ENCODE measurements at places on chromosomes 1 and 21.

DNA sequence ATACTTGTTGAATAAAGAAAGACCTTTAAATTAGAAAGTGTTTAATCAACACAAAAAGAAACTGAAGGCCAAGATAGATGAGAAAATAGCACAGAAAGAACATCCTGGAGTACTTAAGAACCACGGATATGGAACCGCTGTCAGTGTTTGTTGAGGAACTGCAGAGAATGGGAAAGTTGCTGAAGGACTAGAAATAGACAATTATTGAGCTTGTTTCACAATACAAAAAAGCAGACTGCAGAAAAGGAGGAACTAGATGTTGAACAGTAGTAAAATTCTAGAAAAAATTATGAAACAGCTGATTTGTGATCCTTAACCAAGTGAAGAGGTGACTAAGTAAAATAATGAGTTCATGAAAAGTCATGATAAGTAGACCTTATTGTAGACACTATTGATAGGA, 29.7 kb downstream of the MYSM1 start:
- H3K27me3 ChIP-seq: no peaks in the 10 kb centered on the region
- H3K4me3 ChIP-seq: no peak overlapping the region
- H3K27ac ChIP-seq: 0 out of 2 replicates have a peak overlapping the region, but pooled peaks have one; percentile 24
- no peaks in the 10 kb centered on the region for H3K4me1 ChIP-seq

- no peak overlapping the region for H3K27ac ChIP-seq
- H3K4me3 ChIP-seq: no peak overlapping the region
- no peaks in the 10 kb centered on the region for H3K36me3 ChIP-seq
- no peak for DNase-seq
- no peaks in the 10 kb centered on the region for H3K27me3 ChIP-seq
These were observed 44.4 kb downstream of the COLGALT2 start for GRCh38 chr1:183993132-183993531.

GRCh38 chr1:179761846-179762640, 19.0 kb downstream of the FAM163A start:
- H3K4me1 ChIP-seq: no peaks in the 10 kb centered on the region
- no peak for DNase-seq
- no peak overlapping the region for H3K4me3 ChIP-seq
- H3K36me3 ChIP-seq: no peaks in the 10 kb centered on the region
- H3K27ac ChIP-seq: no peak overlapping the region

- H3K4me3 ChIP-seq: no peak overlapping the region
- no peaks in the 10 kb centered on the region for H3K36me3 ChIP-seq
- H3K4me1 ChIP-seq: peaks cover 3% of the 10 kb centered on the region
- no peaks in the 10 kb centered on the region for H3K27me3 ChIP-seq
- no peak for DNase-seq
- H3K27ac ChIP-seq: no peak overlapping the region
These were observed 20.6 kb downstream of the LUZP1 start for GRCh38 chr1:23148084-23148483.

GRCh38 chr1:46008585-46008984, 123.8 kb downstream of the PIK3R3 start:
- no peak overlapping the region for H3K27ac ChIP-seq
- H3K27me3 ChIP-seq: no peaks in the 10 kb centered on the region
- no peaks in the 10 kb centered on the region for H3K4me1 ChIP-seq
- no peak for DNase-seq
- peaks cover 10% of the 10 kb centered on the region for H3K36me3 ChIP-seq
- H3K4me3 ChIP-seq: no peak overlapping the region

- H3K27me3 ChIP-seq: no peaks in the 10 kb centered on the region
- H3K4me1 ChIP-seq: peaks cover 33% of the 10 kb centered on the region
- peak; percentile 34 for DNase-seq
- 0 out of 2 replicates have a peak overlapping the region, but pooled peaks have one; percentile 70 for H3K27ac ChIP-seq
These were observed 144.7 kb downstream of the RYR2 start for GRCh38 chr1:237186675-237187074.

- H3K27me3 ChIP-seq: no peaks in the 10 kb centered on the region
- H3K4me1 ChIP-seq: peaks cover under 1% of the 10 kb centered on the region
- peaks cover 39% of the 10 kb centered on the region for H3K36me3 ChIP-seq
- no peak for DNase-seq
These were observed 16.4 kb downstream of the ARHGEF2 start for GRCh38 chr1:155961937-155962336.

Measured in GM23338 (cell line).